Activated naive CD4-positive, alpha-beta T cell (primary cell): ENCODE measurements at places on chromosomes 12 and 14.

DNA sequence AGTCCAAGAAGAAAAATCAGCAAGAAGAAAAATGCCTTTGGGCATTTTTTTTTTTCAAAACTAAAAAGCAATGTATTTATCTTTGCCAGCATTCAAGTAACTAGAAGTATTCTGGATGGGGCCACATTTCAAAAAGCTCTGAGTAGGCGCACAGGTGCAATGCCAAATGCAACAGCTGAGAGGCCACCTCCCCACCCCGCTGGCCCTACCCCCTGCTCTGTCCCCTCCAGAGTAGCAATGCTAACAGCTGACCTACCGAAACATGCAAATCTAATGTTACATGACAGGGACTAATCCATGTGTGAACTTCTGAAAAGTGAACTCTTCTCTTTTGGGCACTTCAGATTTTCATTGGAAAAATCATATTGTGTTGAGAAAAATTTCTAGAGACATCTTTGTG is 153.7 kb upstream of the SLC38A2 start:
- DNase-seq = no peak

GRCh38 chr12:90920222-90920621 is 34.8 kb downstream of the CCER1 start:
- no peak for DNase-seq

- DNase-seq = no peak
Observed at GRCh38 chr12:121483949-121484348, 84.0 kb downstream of the RNF34 start.

DNA sequence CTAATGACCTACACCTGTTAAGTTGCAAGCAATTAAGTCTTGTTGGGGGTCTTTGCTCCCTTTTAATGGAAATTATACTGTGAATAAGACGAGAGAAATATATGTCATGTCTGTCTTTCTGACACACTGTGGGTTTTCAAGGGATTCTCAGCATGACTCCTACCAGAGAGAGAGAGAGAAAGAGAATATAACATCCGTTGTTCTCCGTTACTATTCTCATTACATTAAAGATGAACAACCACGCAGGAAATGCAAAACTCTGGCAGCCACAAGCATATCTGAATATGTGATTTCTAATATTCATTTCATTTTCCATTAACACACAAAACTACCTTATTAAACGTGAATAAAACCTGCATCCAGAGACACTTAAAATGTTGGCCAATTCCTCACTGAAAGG is 67.3 kb upstream of the EGLN3 start:
- DNase-seq = no peak

DNA sequence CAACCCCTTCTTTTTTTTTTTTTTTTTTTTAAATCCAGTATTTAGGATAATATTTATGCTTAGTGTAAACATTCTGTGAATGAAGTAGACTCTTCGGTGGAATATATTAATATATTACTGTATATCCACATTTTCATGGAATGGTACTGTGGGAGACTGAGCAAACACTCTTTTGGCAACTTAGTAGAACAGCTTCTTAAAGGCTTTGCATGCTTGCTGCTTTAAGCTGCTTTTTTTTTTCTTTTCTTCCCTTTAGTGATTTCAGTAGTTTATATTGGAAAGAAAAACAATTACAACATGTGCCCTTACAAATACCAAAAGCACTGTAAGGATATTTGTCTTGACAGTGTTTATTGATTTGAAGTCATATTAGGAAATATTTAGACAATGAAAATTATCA is 78.9 kb downstream of the AEBP2 start:
- no peak for DNase-seq

DNA sequence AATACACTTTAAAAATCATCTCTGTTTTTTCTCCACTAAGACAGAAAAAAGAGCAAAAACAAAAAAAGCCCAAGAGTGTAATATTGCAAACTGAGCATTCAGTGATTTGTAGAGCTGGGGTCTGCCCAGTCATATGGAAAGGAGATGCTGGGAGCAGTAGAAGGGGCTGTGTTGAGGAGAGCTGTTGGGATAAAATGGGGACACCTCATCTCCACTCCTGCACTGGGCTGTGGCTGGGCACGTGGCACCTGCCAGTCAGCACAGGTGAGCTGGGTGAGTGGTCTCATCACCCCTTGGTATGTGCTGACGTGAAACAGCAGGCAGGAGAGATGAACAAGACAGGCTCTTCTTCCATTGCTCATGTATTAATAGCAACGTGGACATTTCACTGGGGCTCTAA is 217.4 kb downstream of the C12orf42 start:
- no peak for DNase-seq
